ENCODE measurements at places on chromosomes 4 and X.

GRCh38 chrX:46770817-46771163 is 11.9 kb upstream of the SLC9A7 start:
- peak; percentile 91 for DNase-seq

DNA sequence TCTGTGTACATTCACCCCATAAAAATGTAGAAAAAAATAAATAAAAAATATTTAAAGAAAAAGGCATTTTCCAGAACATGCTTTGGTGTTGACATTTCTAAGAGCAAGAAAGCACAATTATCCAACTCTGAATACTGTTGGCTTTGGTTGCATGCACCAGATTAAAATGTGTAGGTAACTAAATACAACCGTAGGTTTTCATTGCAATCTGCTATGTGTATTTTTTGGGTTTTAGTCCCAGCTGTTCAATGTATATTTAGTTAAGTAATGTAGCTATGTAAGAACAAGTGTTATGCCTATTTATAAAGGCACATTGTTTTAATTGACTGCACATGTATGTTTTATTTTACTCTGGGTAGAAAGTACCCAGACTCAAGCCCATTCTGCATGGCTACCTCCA is 108.1 kb upstream of the PAQR3 start:
- DNase-seq: no peak

- DNase-seq: peak; percentile 84
Observed at GRCh38 chr4:185222598-185222997, 13.2 kb downstream of the SNX25 start.

DNA sequence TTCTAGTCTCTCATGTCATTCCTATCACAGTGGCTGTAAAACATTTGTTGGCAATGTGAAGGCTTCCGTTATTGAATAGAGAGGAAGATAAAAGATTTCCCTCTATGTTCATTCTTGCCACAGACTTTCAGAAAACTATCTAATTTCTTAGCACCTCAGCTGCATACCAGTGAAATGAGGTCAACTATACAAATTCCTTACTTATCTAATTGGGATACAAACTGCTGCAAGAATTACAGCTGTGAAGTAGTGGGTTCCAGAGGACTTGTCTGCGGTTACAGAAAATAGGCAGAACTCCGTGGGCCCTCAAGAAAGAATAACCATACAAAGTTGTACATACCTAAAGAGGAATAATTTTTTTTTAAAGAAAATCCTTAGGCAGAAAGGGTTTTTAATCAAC is 175.8 kb downstream of the PPP1R2C start:
- no peak for DNase-seq

- no peak for DNase-seq
Observed at GRCh38 chr4:21976166-21976565, 27.6 kb upstream of the KCNIP4 start.

- no peak for DNase-seq
Observed at GRCh38 chr4:26583538-26583864, 383 bp upstream of the TBC1D19 start.

DNA sequence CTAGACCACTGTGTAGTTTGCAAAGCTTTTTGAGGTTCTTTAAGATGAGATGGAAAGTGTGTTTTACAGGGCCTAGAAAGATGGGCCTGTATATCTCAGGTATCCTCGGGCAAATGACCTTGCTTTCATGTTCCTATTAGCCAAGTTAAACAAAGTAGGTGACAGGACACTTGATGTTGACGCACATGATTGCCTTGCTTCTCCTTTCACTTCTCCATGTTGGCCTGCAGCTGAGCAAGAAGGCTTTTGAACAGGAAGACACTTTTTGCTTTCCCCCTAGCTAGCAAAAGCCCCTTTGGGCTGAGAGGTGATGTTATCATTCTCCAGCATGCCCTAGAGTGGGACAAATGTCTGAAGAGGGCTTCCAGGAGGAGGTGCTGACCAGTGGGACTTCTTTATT is 202.1 kb downstream of the GPC3 start:
- DNase-seq: no peak

- DNase-seq: no peak
Observed at GRCh38 chr4:20423420-20423819, 171.7 kb downstream of the SLIT2 start.

GRCh38 chr4:126637706-126638105 is 995.1 kb upstream of the INTU start:
- DNase-seq: no peak

- no peak for DNase-seq
Observed at GRCh38 chrX:32408389-32408788, 803.0 kb downstream of the DMD start.

- DNase-seq: peak; percentile 7
Observed at GRCh38 chr4:139961344-139961946, 192.5 kb downstream of the MAML3 start.

DNA sequence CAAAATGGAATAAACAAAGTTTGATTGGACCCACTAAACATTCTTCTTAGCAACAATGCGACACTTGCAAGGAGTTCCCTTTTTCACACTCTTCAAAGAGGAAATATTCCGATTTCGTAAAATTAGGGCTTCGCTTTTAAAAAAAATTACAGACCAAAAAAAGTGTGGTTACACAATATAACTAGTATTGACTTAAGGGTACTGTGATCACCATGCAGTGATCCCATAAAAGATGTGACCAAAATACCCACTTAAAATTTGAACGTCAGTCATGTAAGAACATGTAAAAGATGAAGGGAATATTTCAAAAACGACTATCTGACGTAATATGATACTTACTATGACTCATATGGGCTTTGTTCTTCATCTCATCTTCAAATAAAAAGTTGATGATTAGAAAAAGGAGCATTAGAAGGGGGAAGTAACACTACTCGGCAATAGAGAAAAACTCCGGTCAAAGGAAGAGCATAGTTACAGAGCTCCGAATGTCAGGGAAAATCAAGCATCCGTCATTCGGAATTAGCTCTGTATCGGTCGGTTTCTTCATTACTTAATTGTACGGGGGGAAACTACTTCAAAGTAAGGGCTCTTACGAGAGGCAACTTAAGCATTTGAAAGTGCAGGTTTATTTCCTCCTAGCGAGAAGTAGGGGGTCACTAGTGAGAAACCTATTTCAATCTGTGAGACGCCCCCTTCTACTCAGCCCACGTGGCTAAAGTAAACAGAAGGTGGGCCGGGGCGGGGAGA is 1.3 kb upstream of the TET2 start:
- DNase-seq: no peak

GRCh38 chrX:9865804-9866472 is 79.7 kb downstream of the SHROOM2 start:
- no peak for DNase-seq

DNA sequence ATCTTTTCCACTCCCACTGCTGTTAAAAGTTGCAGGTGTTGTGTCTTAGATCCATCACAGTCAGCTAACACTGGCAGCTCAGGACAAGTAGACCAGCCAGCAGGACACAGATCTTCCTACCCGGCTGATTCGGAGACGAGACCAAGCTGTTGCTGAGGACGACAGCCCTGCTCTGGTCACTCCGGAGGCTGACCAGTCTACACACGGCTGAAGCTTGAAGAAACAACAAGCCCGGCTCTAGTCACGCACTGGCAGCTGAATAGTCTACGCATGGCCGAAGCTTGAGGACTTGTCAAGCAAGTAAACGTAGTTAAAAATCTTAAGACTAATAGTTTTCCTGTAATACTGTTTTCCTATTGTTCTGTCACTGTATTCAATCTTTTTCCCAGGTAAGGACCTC is 1.8 kb downstream of the ACOX3 start:
- DNase-seq: no peak

DNA sequence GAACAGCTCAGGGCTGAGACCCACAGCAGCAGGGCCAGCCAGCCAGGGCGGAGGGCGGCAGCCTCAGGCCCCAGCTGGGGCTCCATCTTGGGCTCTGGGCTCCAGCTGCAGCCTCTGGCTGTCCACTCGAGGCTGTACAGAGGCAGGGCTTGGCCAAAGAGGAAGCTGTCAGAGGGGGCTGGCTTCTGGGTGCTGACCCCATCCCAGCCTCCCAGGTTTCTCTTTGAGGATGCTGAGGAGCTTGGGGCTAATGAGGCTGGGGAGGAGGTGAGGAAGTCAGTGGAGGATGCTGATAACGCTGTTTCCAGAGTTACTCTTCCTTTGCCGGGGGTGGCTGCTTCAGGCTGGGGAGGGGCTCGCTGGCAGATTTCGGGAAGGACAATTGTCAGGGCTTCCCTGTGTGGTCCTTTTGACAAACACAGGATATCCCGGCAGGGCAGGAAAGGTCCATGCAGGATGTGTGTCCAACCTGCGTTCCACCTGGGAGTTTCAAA is at the start of gene DIPK2B:
Gene DIPK2B, minus strand, starts transcription at position 136 of the 494 bp plus-strand sequence. Its CDS starts 50 bp downstream, at position 86.
- no peak for DNase-seq

GRCh38 chr4:94743838-94744237 is 13.9 kb upstream of the BMPR1B start:
- no peak for DNase-seq

- DNase-seq: no peak
Observed at GRCh38 chrX:78064152-78064551, 39.9 kb upstream of the PGK1 start.

DNA sequence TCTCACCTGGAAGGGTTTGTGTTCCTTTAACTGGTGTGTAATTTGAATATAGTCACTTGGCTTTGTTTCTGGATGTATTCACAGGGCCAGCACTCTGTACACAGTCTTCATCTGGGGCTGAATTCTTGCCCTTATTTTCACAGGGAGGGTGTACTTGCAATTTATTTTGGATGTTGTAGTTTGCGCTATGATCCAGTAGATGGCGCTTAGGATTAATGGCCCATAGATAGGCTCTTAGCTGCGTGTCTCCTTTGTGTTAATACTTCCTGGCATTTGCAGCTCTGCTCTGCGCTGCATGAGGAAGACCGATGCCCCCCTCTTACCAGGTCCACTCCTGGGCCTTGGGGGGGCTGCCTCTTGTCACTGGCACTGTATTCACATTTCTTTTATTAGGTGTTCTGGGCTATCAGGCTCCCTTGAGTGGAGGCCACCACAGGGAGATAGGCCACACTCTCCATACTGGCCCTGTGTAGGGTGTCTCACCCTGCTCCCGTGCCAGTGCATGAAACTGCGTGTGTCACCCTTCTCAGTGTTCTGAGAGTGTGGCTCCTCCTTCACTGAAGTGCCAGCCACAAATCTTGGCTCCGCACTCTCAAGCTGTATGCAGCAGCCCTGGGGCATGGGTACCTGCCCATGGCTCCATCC is 562.2 kb downstream of the ZIC3 start:
- DNase-seq: peak; percentile 6

- DNase-seq: no peak
Observed at GRCh38 chrX:13091111-13091765, 46.8 kb upstream of the FAM9C start.

- DNase-seq: peak; percentile 98
Observed at GRCh38 chr4:53932796-53933610, 131.4 kb downstream of the CHIC2 start.

DNA sequence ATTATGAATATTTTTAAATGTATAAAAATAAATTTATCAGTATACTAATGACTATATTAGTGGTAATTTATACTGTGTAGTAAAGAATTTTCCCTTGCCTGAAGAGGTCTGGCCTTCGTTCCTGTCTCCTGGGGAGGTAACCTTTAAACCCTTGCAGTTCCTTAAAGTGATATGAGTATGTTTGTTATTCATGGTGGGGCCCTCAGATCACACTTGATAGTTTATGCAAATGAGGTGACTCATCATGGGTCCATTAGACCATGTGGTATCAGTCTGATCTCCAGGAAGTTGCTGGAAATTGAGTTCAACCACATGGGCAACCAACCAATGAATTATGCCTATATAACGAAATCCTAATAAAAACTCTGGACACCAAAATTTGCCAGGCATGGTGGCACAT is 904.1 kb downstream of the RPA4 start:
- no peak for DNase-seq

GRCh38 chrX:80602036-80602860 is 182.0 kb downstream of the TENT5D start:
- no peak for DNase-seq

DNA sequence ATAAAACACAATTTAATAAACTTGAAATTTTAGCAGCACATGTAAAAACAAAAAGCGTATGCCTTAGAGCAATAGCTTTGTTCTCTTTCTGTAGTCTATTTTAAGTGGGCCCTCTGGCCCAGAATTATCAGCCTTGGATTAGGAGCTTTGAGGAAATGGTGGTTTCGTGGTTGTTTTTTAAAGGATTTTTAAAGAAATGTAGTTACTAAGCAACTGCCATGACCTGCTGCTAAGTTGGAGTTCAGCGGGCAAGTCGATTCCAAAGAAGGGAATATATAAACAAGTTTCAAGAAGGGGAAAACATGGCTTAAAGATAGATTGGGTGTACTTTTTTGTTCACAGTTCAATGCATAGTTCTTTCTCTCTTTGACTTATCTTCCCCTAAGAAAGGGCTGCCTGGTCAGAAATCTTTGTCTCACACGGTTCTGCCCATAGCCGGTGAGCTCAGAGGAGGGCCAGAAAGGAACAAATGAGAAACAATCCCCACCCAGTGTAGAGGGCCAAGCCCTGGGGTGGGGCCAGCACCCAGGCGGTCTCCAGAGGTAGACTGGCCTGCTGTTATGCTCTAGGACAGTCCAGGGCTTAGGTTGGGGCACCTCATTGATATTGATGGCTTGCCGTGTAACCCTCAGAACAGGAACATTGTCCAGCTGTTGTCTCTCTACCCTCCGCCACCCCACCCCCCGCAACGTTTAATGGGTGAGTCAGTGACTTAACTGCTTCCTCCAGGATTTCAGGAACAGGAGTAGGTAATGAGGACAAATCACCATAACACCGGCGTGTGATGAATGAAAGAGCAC is 32.5 kb downstream of the DLG3 start:
- peak; percentile 74 for DNase-seq

- DNase-seq: no peak
Observed at GRCh38 chr4:37687681-37688080, 1.5 kb upstream of the RELL1 start.

GRCh38 chrX:118682258-118683014 is 45.0 kb upstream of the IL13RA1 start:
- DNase-seq: peak; percentile 1

- DNase-seq: no peak
Observed at GRCh38 chr4:132593717-132594400, 555.2 kb upstream of the PCDH10 start.

- DNase-seq: peak; percentile 6
Observed at GRCh38 chrX:42422961-42423360, 355.0 kb downstream of the PPP1R2C start.

- DNase-seq: no peak
Observed at GRCh38 chrX:71650333-71650969, 16.9 kb upstream of the LOC101059915 start.

- DNase-seq: peak; percentile 19
Observed at GRCh38 chrX:29826742-29827141, 388.6 kb upstream of the MAGEB2 start.

DNA sequence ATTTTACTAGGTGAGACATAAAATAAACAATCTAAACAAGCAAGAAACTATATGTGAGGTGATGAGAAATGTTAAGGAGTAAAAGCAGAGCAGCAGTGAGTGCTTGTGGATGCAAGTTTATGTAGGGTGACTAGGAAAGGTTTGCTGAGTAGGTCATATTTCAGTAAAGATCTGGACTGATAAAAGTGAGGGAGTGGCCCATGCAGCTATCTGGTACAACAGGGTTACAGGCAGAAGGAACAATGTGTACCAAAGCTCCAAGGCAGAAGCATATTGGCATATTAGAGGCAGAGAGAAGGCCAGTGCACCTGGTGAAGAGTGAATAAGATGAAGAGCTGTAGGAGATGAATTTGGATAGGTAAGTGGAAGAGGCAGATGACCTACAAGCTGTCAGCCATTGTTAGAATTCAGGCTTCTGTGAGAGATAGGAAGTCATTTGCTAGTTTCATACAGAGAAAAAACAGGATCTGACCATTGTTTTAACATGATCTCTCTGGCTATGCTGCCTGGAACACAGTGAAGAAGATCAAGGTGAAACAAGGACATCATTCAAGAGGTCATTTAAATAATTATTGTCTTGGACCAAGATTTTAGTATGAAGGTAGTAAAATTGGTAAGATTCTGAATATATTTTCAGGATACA is 274.6 kb downstream of the ANKRD50 start:
- DNase-seq: no peak

GRCh38 chrX:84219551-84219950 is 31.6 kb upstream of the RPS6KA6 start:
- DNase-seq: peak; percentile 12

Data from EH (cell line).